ENCODE measurements at places on chromosomes 6 and 20.

- no peak for DNase-seq
Measured at GRCh38 chr6:11006061-11006460, 38.0 kb downstream of the ELOVL2 start.

GRCh38 chr6:16064671-16065072 is 64.2 kb upstream of the MYLIP start:
- DNase-seq, result no peak

GRCh38 chr20:62353289-62354030 is 13.7 kb downstream of the LAMA5 start:
- DNase-seq, result no peak

- DNase-seq, result no peak
Measured at GRCh38 chr6:17957498-17957897, 29.9 kb downstream of the KIF13A start.

- no peak for DNase-seq
Measured at GRCh38 chr6:6492675-6493074, 95.8 kb upstream of the LY86 start.

Data from hippocampal formation (tissue), 2 donors.